ENCODE measurements at places on chromosomes 6 and 20. TPM values are rescaled to one million over a fixed set of nuclear protein-coding genes. Genes with fewer than 3 reads are reported as not detected.

KIF25 gene
- total RNA-seq = not detected

ZNF334 gene
- 1.3 TPM for total RNA-seq

ABHD16B gene
- not detected for total RNA-seq

GRCh38 chr6:1657771-1658165 lies 48.1 kb downstream of the FOXC1 start:
- no peak for DNase-seq

GRCh38 chr6:24931718-24932691 lies 3.8 kb downstream of the RIPOR2 start:
- no peak for DNase-seq

DNA sequence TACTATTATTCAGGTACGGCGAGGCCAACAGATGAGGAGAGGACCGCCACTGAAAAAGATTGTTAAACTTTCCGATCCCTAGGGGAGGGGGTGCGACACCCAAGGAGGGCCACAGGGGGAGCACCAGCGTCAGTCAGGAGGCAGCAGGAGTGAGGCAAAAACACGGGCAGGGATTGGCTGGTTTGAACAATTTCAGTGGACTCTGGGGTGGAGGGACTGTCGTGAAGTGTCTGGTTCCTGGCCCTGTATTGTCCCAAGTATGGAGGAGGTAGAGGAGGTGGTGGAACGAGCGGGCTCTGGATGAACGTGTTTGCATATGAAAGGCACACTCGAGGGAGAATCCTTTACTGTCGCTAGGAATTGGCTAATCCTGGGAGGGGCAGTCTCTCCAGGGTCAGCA lies 32.5 kb upstream of the MCUR1 start:
- no peak for DNase-seq

GRCh38 chr6:79713701-79714322 lies 82.7 kb downstream of the SH3BGRL2 start:
- DNase-seq = no peak

GRCh38 chr20:10427060-10427692 lies 6.8 kb downstream of the MKKS start:
- DNase-seq = no peak

DNA sequence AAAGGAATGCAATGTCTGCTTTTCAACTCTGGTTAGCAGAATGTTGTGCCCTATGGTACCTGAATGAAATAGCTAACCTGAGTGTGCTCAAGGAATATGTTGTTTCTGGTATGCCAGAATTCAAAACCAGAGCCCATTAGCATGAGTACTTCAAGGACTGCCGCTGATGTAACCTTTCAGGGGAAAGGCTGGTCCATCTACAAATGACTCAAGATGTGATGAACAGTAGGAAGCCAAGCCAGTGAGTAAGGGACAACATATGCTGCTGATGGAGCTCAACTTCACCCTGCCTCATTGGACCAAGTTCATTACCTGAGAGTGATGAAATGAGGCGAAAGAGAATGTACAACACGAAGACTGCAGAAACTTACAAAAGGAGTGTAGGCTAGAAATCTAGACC lies 95.7 kb upstream of the BMP2 start:
- DNase-seq = no peak

DNA sequence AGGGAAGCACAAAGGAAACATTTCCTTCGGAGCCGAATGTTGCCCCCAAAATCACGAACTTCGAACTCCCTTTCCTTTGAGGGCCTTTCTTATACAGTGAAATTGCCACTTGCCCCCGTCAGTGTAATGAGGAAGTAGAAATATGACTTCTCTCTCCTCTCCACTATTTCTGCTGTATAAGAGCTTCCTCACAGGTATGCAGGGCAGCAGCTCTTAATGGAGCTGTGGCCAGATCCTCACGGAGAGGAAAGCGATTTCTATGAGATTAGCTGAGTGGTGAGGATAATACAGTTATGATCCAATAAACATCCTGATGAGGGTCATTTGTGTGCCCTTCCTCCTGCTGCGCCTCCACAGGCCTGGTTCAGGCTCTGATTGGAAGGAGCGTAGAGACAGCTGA lies 10.8 kb upstream of the CPNE5 start:
- no peak for DNase-seq

GRCh38 chr6:150857062-150857944 lies 8.2 kb upstream of the MTHFD1L start:
- DNase-seq = no peak

DNA sequence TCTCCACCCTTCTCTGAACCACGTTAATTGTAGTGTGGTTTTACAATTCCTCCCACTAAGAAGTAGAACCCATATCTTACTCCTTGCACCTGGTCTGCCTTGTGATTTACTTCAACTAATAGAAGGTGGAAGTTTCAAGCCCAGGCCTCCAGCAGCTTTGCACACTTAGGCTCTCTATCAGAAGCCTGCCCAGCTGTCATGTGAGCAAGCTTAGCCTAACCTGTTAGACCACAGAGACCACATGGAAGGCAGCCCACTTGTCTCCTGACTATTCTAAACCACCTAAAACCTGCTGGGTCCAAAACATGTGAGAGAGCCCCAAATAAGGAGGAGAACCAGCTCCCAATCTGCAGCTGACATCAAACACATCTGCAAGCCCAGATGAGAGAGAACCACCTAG lies 127.6 kb upstream of the BTBD3 start:
- DNase-seq = no peak

DNA sequence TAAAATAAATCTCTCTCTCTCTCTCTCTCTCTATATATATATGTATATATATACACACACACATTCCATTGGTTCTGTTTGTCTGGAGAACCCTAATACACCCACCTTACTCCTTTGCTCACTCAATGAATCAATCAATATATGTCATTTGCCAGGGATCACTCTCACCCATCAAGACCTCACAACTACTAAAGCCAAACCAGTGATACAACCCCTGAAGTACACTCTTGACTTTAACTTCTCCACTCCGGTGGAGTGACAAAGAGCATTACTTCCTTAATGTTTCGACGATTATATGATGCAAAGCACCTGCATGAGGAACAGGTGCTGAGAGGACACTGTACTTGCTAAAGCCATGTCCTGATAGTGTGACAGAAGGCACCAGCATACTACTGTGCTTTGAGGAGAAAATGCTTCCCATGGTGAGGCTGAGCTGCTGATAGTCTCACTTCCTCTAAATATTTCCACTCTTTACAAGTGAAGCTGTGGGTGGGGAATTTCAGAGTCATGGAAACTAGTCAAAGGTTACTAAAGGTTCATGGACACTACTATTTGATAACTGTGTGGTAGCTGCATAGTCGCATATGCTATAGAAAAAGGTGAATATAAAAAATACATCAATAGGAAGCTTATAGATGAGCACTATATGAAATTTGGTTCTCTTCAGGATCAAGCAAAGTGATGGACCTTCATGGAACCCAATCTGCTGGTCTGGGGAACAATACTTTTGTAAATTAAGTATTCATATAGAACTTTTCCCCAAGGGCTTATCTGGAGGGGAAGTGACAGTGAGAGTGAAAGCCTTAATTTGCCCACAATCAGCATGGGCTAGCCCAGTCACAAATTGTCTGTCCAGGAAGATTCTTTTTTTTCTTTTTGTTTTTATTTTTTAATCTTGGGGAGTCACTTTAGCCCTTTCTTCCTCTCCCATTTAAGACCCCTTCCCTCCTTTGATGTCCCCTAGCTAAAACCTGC lies 141.9 kb upstream of the NEDD9 start:
- no peak for DNase-seq

GRCh38 chr6:74284284-74284683 lies 588.3 kb downstream of the CD109 start:
- no peak for DNase-seq

GRCh38 chr6:168238159-168238909 lies 81.2 kb downstream of the DACT2 start:
- DNase-seq = no peak

DNA sequence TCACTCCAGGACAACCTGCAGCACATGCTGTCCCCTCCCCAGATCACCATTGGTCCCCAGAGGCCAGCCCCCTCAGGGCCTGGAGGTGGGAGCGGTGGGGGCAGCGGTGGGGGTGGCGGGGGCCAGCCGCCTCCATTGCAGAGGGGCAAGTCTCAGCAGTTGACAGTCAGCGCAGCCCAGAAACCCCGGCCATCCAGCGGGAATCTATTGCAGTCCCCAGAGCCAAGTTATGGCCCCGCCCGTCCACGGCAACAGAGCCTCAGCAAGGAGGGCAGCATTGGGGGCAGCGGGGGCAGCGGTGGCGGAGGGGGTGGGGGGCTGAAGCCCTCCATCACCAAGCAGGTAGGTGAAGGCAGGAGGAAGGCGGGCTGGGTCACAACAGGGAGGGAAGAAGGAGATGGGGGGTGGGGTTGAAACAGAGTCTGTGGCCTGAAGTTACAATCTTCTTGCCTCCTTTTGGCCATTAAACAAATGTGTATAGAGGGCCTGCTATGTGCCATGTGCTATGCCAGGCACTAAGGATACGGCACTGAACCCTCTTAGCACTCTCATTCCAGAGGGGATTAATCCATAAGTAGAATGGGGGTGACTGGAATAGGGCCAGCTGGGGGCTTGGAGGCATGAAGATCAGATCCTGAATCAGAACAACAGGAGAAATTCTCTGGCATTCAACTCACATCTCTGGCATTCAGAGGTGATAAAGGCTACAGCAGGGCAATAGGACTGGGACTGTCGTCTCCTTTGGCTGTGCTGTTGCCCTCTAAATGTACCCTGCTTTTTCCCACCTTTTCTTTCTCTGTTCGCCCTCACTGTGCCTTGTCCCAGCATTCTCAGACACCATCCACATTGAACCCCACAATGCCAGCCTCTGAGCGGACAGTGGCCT lies 10.5 kb upstream of the ZBTB9 start:
- no peak for DNase-seq

DNA sequence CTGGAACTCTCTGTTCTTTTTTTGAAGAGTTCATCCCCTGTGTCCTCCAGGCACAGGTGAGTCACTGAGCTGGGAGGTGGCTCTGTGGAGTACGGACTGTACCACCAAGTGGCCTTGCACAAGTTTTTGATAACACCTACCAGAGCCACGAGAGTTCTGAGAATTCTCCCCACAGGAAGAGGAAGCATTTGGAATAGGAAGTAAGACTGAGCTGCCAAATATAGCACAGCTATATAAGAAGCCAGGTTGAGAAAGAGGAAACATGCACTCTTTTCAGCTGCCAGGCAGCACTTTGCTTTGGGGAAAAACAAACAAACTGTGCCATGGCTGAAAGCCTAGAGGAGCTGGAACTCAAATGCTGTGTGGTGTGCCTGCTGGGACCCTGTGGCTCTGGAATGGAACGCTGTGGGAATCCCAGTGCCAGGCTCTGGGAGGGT lies 70.8 kb upstream of the RIPOR2 start:
- DNase-seq = peak; percentile 71

GRCh38 chr20:18754653-18755045 lies 58.9 kb upstream of the SCP2D1 start:
- no peak for DNase-seq

- DNase-seq = no peak
These were observed 540.0 kb upstream of the MAP3K7 start for GRCh38 chr6:91126876-91127275.
